ENCODE measurements at places on chromosomes 11 and 22.

DNA sequence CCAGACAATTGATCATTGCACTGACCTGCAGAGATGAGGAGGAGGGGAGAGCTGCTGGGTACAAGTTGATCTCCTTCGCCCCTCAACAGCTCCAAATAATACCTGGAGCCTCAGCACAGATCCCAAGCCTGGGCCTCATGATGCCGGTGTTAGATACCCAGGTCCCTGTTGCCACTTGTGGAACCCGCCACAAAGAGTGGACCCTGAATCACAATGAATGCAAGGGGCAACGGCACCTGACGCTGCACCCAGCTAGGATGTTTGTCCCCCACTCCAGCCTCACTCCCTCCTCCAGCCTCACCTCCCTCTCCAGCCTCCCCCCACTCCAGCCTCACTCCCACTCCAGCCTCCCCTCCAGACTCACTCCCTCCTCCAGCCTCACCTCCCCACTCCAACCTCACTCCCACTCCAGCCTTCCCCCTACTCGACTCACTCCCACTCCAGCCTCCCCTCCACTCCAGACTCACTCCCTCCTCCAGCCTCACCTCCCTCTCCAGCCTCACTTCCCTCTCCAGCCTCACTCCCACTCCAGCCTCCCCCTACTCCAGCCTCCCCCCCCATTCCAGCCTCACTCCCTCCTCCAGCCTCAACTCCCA, 879.0 kb downstream of the BRD1 start:
- DNase-seq = no peak

DNA sequence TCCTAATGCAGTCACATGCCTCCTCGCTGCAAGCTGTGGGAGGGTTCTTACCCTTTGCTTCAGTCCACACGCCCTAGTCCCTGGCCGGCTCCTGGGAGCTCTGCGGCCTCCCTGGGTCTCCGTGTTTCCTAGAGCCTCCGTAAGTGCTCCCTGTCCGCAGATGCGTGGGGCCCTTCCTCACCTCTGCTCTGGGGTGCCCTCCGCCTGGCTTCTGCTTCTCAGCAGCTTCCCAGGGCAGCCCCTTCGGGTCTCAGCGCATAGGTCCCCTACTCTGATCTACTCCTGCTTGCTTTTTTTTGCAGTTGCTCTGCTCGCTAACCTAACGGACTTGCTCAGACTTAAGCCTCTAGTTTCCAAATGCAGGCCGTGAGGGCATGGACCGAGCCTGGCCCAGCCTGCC, 22.4 kb downstream of the CAPN1 start:
- no peak for DNase-seq

GRCh38 chr11:96551136-96551535, 161.3 kb downstream of the JRKL start:
- DNase-seq = no peak

- no peak for DNase-seq
Measured at GRCh38 chr11:93869830-93870229, 19.4 kb upstream of the VSTM5 start.

DNA sequence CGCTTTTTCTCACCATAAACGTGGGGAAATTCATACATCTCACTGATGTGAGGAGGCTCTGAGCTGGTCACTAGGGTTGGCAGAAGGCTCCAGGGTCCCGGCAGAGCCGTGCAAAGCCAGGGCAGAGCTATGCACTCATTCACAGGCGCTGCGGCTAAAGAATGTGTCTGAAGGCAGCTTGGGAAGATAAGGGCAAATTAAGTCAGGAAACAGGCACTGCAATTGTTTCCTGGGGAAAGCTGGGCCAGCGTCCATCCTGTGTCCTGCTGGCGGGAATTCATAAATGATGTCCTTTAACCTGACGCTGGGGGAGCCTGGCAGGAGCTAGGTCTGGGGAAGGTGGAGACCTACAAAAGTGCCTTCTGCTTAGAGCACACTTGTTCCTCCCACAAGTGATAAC, 27.6 kb downstream of the PKNOX2 start:
- DNase-seq = no peak

- no peak for DNase-seq
Measured at GRCh38 chr11:33663121-33663520, 37.5 kb downstream of the C11orf91 start.

GRCh38 chr11:2667940-2668339, 31.9 kb downstream of the KCNQ1OT1 start:
- DNase-seq = no peak

GRCh38 chr11:63445720-63446119, 45.2 kb downstream of the PLAAT5 start:
- DNase-seq = no peak

GRCh38 chr11:19817870-19818269, 105.2 kb downstream of the NAV2 start:
- no peak for DNase-seq

DNA sequence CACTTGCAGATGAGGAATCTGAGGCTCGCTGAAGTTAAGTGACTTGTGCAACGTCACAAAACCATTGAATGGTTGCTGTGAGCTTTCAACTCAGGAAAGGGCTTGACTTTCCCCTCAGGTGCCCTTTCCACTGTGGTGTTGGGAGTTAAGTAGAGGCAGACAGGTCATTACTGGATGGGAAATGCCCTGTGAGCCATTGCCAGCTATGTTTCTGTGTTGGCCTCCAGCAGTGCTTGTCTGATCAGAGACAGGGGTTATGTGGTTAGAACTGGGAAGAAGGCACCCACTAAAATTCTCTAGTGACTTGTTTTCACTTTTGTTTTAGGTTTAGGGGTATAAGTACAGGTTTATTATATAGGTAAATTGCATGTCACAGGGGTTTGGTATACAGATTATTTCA, 96.6 kb downstream of the FDX1 start:
- DNase-seq = no peak

DNA sequence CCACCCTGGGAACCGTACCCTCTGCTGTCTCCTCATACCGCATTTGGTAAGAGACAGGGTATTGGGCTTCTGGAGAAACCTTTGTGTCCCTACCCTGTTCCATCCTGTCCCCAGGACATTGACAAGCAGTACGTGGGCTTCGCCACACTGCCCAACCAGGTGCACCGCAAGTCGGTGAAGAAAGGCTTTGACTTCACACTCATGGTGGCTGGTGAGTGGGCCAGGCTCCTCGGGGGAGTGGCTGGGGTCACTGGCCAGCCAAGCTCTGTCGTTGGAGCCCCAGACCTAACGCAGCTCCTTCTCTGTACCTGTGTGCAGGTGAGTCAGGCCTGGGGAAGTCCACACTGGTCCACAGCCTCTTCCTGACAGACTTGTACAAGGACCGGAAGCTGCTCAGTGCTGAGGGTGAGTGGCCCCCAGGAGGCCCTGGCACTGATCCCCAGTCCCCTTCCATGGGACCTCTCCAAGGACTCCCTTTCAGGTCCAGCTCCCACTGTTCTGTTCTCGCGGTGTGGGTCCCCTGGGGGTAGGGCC, 3.8 kb upstream of the GP1BB start:
- DNase-seq = no peak

DNA sequence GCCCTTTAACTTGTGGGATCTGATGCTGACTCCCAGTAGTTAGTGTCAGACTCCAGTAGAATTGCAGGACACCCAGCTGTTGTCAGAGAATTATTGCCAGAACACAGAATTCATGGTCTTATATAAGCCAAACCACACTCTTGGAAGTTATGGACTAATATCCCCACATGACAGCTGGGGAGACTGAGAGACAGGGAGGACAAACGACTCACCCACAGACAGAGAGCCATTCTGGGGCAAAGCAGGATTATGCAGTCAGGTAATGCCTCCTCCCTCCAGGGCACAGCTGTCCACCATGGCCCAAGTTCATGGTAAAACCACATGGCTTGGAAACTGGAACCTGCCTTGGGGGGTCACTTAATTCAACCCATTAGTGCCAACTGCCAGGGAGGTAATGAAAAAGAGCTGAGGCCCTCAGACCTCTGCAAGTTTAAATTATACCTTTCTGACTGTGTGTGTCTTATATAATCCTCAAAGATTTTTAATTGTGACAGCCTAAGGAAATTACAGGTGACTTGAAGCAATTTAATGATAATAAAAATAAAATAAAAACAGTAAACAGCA, 299.5 kb downstream of the BUD13 start:
- DNase-seq = no peak

- no peak for DNase-seq
Measured at GRCh38 chr11:67010296-67010905, 12.5 kb upstream of the SYT12 start.

DNA sequence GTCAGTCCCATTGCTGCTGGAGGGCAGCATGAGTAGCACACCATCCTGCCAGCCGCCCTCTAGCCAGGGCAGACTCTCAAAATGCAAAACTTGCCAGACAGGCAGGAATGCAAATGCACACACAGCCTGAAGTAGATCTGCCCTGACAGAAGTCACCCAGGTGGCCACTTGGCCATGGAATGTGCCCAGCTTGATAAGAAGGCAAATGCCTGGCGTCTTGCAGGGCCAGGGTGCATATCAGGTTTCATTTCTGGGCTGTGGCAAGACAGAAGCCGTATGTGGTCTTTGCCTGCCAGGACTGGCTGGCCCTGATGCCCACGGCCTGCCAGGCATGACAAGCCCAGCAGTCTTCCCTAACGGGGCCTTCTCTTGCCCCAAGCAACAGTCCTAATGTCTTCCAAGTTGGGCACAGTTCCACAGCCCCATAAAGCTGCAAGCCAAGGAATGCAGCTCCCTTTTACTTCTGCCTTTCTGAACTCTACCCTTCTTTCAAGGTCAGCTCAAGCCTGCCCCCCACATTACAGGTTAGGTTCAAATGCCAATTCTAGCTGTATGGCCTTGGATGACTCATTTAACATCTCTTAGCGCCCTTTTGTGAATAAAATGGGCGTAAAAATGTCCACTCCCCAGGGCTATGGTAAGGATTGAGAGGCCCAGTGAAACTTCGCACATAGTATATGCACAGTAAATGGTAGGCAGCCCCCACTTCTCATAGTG, 29.7 kb downstream of the POU2AF3 start:
- no peak for DNase-seq

DNA sequence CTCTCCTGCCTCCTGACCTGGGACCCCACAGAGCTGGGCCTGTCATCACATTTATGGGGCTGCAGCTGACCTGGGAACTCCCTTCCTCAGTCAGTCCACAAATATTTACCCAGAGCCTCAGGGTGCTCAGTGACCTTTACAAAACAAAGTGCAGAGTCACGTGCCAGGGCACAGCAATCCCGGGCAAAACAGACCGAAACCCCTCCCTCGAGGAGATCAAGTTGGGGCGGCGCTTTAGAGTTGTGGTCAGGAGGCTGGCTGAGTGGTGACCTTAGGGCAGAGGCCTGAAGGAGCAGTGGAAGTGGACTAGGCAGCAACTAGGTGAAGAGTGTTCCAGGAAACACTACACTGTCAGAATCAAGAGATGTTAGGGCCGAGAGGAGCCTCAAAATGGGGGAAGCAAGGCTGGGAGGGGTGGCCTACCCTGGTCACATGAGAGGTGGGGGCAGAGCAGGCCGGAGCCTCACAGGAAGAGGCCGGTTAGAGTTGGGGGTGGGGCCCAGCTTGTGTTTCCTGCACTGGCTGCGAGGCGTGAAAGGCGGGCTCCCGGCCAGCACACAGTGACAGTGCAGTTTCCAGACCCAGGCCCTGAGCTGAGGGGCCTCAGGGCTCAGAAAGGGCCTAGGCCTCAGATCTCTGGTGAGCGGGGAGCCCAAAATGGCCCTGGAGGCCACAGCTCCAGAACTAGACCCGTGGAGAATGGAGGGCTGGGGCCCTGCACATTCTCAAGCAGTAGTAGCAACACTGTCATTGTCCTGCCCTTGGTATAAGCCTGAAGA, 3.7 kb upstream of the NEAT1 start:
- DNase-seq = peak; percentile 83

GRCh38 chr11:96065379-96065778, 141.5 kb upstream of the MTMR2 start:
- DNase-seq = no peak

Data from mesothelial cell of epicardium (in vitro differentiated cells).